A549 (cell line): ENCODE measurements at places on chromosomes 7 and 10.
A peak's percentile ranks its signal among the peaks of the same experiment; 100 is the strongest.

- DNase-seq, result no peak
Measured at GRCh38 chr7:156533964-156534363, 106.6 kb upstream of the RNF32 start.

GRCh38 chr7:86837235-86837634, 193.5 kb downstream of the GRM3 start:
- DNase-seq, result no peak

DNA sequence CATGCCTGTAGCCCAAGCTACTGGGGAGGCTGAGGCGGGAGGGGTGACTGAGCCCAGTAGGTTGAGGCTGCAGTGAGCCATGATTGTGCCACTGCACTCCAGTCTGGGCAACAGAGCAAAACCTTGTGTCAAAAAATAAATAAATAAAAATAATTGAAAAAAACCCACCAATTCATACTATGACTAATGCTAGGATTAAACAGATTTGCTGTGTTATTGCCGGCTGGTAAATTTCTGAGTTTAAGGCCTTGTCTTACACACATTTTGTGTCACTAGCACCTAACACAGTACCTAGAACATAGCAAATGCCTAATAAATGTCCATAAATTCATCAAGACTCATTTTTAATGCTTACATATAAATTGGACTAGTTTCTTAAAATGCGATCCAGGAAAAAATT, 8.7 kb downstream of the ESYT2 start:
- no peak for DNase-seq

GRCh38 chr10:75630746-75631145, 199.3 kb downstream of the LRMDA start:
- DNase-seq, result no peak

DNA sequence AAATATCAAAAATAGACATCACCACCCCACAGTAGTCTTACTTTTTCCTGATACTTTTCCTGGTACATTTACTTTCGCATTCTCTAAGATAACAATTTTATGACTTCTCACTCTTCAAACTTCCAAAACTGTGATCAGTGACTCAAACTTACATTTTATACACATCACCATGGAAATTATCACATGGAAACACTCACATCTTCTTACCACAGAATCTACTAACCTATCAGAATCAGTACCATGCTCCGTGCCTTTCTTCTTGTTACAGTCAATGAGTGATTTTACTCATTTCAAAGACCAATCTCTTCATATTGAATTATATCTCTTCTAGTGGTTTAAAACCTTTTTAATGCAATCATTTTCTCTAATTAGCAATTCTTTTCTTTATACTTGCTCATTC, 120.3 kb downstream of the PTEN start:
- DNase-seq, result no peak

DNA sequence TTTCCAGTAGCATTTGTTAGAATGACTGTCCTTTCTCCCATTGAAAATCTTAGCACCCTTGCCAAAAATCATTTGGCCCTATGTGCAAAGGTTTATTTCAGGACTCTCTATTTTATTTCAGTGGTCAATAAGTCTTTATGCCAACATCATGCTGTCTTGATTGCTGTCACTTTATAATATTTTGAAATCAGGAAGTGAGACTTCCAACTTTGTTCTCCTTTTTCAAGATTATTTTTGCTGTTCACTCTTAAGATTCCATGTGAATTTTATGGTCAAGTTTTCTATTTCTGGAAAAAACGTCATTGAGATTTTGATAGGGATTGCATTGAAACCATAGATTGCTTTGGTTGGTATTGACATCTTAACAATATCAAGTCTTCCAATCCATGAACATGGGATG, 65.1 kb downstream of the PAXIP1 start:
- no peak for DNase-seq

GRCh38 chr7:99679400-99680191, at the start of gene CYP3A5:
Gene CYP3A5, minus strand, starts transcription at chr7:99679996. Its CDS starts 100 bp downstream, at chr7:99679896.
- no peak for DNase-seq

GRCh38 chr10:124705381-124705740, 38.8 kb downstream of the FAM53B start:
- DNase-seq, result no peak

GRCh38 chr7:71768450-71768849, 636.5 kb downstream of the GALNT17 start:
- DNase-seq, result no peak

GRCh38 chr7:130831817-130832481, 97.9 kb upstream of the KLF14 start:
- peak; percentile 60 for DNase-seq

- DNase-seq, result no peak
Measured at GRCh38 chr7:130365511-130366441, 14.5 kb upstream of the CPA1 start.

DNA sequence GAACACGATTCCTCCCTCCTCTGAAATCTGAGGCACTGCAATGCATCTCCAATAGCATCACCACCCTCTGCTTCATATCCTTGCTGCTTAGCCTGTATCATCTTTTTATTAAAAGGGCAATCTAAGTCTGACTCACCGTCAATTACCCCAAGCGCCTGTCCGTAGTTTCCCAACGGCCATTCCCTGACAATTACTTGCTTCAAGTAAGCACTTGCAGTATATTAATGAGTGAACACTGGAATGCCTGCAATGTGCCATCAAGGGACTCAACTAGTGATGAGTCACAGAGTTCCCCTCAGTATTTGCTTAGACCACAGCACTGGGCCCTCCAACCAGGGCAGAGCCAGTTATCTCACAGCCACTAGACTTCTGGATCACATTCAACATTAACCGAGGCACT, 19.5 kb upstream of the PPP1R3C start:
- peak; percentile 27 for DNase-seq

GRCh38 chr10:122290334-122290733, 19.2 kb downstream of the BTBD16 start:
- no peak for DNase-seq

GRCh38 chr10:100647928-100648327, 97.5 kb upstream of the PAX2 start:
- no peak for DNase-seq

- DNase-seq, result peak; percentile 95
Measured at GRCh38 chr10:77163670-77164348, 473.8 kb downstream of the KCNMA1 start.
